H9 (cell line): ENCODE measurements at places on chromosomes 16 and 17.

DNA sequence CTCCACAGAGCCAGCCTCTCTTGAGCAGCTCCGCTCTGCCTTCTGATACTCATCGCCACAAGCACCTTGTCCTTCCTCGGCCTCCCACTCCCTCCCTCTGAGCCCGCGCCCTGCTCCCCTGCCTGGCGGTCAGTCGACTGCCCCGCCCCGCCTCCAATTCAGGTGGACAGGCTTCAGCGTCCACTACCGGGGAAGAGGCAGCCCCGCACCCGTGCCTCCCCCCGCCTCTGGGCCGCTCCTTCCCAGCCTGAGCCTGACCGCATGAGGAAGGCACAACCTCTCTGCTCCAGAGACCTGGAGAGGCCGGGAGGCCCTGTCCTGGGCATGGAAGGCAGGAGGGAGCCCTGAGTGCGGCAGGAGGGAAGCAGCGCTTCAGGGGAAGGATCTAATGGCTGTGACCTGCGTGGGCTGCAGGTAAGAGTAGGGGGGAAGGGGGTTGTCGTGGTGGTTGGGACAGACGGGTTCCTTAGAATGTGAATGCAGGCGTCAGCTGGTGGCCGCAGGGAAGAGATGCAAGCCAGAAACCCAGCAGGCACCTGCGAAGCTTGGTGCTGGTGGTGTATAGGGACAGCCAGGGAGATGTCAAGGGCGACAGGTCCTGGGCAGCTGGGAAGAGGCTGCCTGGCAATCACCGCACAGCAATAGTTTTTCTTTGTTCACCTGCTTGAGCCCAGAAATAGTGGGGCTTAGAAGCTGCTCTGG lies 3.0 kb upstream of the SLC6A4 start:
- peaks cover 33% of the 10 kb centered on the region; the same call in 1 of the 2 replicates for H3K27me3 ChIP-seq
- no peak overlapping the region for H3K27ac ChIP-seq
- peak overlapping the region; percentile 30 for H3K4me3 ChIP-seq
- H3K4me1 ChIP-seq = no peaks in the 10 kb centered on the region

DNA sequence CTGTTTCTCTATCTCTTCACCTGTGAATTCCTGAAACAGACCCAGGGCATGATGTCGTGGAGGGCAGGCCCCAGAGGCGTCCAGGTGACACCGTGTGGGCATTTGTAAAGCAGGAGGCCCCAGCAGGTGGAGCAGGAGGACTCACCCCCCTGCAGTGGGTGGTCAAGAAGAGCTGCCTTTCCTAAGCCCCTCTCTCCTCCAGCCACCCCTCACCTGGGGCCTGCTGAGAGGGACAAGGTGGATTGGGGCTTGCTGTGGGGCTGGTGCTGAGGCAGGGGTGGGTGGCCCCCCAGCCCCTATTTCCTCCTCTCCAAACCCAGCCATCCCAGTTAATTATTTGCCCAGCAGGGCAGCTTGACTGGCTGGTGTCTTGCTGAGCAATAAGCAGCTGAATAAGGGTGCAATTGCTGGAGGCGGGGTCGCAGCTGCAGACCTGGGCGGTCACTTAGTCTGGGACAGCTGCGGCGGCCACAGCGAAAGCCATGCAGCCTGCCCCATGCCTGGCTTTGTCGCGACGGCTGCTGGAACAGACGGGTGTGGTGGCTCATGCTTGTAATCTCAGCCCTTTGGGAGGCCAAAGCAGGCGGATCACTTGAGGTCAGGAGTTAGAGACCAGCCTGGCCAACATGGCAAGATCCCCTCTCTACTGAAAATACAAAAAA lies 56.4 kb downstream of the JPH3 start:
- peak overlapping the region; percentile 55; the same call in 1 of the 3 replicates for H3K4me3 ChIP-seq
- no peak overlapping the region for H3K27ac ChIP-seq
- H3K36me3 ChIP-seq = 0 out of 2 replicates have a peak, but pooled peaks cover 3% of the 10 kb centered on the region
- no peaks in the 10 kb centered on the region for H3K27me3 ChIP-seq

DNA sequence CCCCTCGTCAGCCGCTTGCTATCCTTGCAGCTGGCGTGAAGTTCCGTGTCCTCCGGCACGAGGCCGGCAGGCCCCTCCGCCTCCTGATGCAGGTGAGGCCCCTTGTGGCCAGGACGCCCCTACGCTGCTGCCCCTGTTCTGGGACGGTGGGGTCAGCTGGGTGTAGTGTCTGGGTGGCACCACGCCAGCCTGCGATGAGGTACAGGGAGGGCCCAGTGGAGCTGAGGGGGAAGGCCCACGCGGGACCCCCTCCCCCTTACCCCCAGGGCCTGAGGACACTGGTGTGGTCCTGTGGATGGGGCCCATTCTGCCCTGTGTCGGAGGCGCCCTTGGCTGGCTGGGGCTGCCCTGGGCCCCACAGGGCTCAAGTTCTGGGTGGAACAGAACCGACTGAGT lies 7.7 kb upstream of the RAB40C start:
- no peak overlapping the region for H3K4me3 ChIP-seq
- peaks cover 7% of the 10 kb centered on the region; the same call in 1 of the 2 replicates for H3K27me3 ChIP-seq
- H3K4me1 ChIP-seq = no peaks in the 10 kb centered on the region; the same call in 1 of the 2 replicates
- no peak overlapping the region for H3K27ac ChIP-seq
- H3K36me3 ChIP-seq = no peaks in the 10 kb centered on the region

GRCh38 chr17:72702136-72702735 lies 390.3 kb downstream of the SLC39A11 start:
- no peaks in the 10 kb centered on the region for H3K36me3 ChIP-seq
- no peak overlapping the region for H3K4me3 ChIP-seq
- no peaks in the 10 kb centered on the region for H3K4me1 ChIP-seq
- no peak overlapping the region for H3K27ac ChIP-seq
- H3K27me3 ChIP-seq = no peaks in the 10 kb centered on the region

DNA sequence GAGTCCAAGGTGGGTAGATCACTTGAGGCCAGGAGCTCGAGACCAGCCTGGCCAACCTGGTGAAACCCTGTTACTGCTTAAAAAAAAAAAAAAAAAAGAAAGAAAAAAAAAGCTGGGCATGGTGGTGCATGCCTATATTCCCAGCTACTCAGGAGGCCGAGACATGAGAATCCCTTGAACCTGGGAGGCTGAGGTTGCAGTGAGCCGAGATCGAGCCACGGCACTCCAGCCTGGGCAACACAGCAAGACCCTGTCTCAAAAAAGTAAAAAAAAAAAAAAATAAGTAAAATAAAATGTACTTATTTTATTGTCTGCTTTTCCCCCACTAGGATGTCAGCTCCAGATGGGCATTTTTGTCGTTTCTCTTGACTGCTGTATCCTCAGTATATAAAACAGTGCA lies 107.7 kb downstream of the ABCC1 start:
- H3K4me1 ChIP-seq = no peaks in the 10 kb centered on the region
- DNase-seq = no peak
- no peak overlapping the region for H3K27ac ChIP-seq
- H3K36me3 ChIP-seq = peaks cover 16% of the 10 kb centered on the region; the same call in 2 of the 3 replicates
- no peaks in the 10 kb centered on the region for H3K27me3 ChIP-seq

DNA sequence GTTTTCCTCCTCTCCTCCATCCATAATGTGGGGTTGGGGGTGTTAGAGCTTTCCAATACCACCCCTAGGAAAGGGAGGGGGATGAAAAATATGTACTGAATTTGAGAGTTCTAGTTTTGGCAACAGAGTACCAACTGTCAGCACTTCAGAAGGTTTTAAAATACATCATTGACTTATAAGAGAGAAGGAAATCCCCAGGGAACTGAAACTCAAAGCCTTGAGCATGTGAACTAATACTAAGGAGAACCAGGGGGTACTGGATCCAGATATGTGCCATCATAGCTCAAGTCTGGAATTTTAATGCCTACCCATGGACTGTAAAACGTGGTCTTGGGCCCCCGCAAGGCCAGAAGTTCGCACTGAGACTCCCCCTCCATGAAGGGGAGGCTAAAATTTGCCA lies 15.8 kb downstream of the CACNG5 start:
- H3K27me3 ChIP-seq = no peaks in the 10 kb centered on the region
- no peaks in the 10 kb centered on the region for H3K4me1 ChIP-seq
- no peaks in the 10 kb centered on the region; the same call in 1 of the 3 replicates for H3K36me3 ChIP-seq
- no peak overlapping the region for H3K27ac ChIP-seq
- no peak for DNase-seq

DNA sequence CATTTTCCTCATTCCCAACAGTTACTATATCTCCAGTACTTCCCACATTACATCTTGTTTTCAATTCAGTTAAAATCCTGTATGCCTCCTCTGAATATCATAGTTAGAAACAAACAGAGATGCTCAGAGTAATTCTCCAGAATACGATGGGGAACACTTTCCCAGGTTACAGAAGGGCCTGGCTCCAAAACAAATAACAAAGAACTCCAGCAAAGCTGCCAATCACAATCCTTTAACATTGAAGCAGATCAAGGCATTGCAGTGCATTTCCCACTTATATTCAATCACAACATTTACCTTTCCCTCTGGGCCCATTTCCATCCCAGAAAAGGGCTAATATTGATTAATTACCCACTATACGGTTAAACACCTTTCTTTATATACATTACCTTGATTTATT lies 29.4 kb upstream of the PMFBP1 start:
- H3K27ac ChIP-seq = no peak overlapping the region
- no peaks in the 10 kb centered on the region; the same call in 1 of the 2 replicates for H3K4me1 ChIP-seq
- DNase-seq = no peak
- no peak overlapping the region for H3K4me3 ChIP-seq

GRCh38 chr17:81685108-81685507 lies 1.3 kb downstream of the HGS start:
- peaks cover 55% of the 10 kb centered on the region for H3K36me3 ChIP-seq
- H3K4me1 ChIP-seq = no peaks in the 10 kb centered on the region
- H3K4me3 ChIP-seq = peak overlapping the region; percentile 86
- H3K27me3 ChIP-seq = no peaks in the 10 kb centered on the region

GRCh38 chr17:75542728-75543336 lies 17.3 kb downstream of the LLGL2 start:
- no peak overlapping the region for H3K4me3 ChIP-seq
- no peak for DNase-seq
- H3K4me1 ChIP-seq = no peaks in the 10 kb centered on the region
- H3K36me3 ChIP-seq = peaks cover 4% of the 10 kb centered on the region; the same call in 1 of the 2 replicates
- H3K27me3 ChIP-seq = no peaks in the 10 kb centered on the region
- H3K27ac ChIP-seq = no peak overlapping the region

DNA sequence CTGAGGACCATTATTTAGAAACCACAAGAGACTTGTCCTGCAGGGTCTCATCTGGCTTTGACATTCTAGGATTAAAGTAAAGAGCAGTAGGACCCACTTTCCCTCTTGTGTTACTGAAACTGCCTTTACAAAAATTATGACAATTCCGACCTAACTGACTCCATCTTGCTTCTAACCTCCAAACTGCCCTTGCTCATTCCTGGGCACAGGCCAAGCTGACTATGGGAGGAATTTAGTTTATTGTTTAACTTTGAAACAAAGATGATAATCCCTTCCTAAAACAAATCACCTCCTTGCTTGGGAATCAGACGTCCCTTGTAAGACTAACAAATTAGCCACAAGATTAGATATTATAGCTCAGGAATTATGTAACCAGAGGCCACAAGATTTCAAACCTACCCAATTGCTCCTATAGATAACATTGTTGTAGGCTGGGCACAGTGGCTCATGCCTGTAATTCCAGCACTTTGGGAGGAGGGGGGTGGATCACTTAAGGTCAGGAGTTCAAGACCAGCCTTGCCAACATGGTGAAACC lies 87.0 kb upstream of the FBXO47 start:
- H3K27me3 ChIP-seq = no peaks in the 10 kb centered on the region
- no peak overlapping the region for H3K4me3 ChIP-seq
- no peak overlapping the region for H3K27ac ChIP-seq

DNA sequence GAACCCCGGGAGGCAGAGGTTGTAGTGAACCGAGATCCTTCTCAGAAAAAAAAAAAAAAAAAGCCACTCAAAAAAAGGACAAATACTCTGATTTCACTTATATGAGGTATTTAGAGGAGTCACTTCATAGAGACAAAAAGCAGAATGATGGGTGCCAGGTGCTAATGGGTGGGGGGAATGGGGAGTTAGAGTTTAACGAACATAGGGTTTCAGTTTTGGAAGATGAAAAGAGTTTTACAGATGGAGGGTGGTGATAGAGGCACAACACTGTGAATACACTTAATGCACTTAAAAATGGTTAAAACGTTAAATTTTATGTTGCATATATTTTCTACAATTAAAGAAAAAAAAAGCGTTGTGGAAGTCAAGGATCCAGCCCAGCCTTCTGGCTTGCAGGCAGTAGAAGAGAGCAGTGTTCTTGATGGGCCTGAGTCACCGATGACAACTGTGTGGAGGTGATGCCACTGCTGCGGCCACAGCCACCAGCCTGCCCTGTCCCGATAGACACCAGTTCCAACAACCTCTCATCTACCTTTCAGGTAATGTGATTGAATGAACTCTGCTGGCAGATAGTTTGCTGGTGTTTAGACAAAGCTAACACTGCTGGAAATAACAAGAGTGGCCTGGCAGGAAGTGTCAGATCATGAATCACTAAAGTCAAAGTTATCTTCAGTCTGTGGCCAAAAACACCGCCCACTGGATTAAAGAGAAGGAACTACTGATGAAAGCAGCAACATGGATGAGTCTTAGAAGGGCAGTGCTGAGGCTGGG lies 49.9 kb upstream of the COX10 start:
- no peaks in the 10 kb centered on the region for H3K4me1 ChIP-seq
- H3K4me3 ChIP-seq = no peak overlapping the region

DNA sequence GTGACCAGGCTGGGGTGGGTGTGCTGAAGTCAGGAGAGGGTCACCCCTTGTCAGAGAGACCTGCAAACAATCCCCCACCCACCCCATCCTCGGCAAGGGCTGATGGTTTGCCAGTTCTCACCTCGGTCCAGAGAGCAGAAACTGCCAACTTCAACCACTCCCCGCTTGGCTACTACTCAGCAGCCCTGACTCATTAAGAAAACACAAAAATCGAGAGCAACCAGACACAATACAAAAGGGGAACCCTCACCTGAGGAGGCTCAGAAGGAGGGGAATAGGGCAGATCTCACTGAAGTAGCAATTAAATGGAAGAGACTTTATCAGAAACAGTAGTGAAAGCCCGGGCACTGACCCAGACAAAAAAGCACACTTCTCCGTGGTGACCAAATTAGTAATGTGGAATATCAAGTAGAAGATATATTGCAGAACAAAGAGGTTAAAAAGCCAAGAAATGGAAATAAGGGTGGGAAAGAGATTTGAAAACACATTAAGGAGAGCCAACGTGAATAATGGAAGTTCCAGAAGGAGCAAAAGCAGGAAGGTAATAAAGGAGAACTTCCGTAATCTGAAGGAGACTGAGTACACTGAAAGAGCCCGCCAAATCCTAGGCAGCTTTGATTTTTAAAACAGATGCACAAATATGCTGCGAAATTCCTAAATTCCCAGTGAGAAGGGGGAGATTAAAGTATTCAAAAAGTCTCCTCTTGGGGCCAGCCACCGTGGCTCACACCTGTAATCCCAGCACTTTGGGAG lies 23.6 kb downstream of the CENPV start:
- no peak for DNase-seq
- no peak overlapping the region for H3K27ac ChIP-seq

- H3K4me3 ChIP-seq = peak overlapping the region; percentile 80
- peak; percentile 86 for DNase-seq
- no peaks in the 10 kb centered on the region for H3K36me3 ChIP-seq
- H3K27me3 ChIP-seq = no peaks in the 10 kb centered on the region; the same call in 1 of the 2 replicates
- peaks cover 3% of the 10 kb centered on the region; the same call in 1 of the 2 replicates for H3K4me1 ChIP-seq
- H3K27ac ChIP-seq = no peak overlapping the region
Observed at GRCh38 chr16:31472709-31473203, 804 bp downstream of the TGFB1I1 start.
